Fibroblast of skin of right quadriceps (primary cell): ENCODE measurements at places on chromosomes 7 and 10.

DNA sequence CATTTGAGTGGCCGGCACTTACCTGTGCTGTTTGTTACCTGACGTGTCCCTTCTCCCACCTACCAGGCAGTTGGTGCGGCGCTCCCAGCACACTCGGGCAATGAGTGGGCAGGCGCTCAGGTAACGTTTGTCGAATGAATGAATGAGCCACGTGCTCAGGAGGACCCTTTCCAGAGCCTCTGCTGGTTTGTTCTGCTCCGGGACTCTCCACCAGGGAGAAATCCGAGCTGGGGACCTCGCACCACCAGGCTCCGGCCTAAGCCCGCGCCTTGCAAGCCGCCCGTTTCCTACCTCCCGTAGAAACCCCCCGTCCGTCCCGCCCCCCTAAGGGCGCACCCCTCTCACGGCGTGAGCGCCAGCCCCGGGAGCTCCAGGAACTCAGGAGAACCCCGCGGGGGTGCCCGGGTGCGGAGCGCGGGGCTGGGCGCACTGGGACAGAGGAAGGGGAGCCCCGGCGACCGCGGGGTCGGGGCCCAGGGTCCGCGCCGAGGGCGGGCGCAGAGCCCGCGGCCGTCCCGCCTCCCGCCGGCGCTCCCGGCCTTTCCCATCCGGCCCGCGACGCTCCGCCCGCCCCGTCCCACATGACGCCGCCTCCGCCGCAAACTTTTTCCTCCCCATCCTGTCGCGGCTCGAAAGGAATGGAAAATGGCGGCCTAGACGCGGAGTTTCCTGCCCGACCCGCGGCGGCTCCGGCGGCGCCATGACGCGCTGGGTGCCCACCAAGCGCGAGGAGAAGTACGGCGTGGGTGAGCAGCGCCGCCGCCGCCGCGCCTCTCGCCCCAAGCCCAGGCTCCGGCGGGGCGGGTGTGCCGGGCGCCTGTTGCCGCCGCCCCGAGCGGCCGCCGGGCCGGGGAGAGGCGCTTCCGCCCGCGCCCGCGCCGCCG is at the start of gene DOCK1:
Gene DOCK1 (plus strand): TSS at position 611 of the 884 bp plus-strand sequence. CDS start 90 bp downstream, at position 701.
- peak; percentile 79 for DNase-seq

- no peak for DNase-seq
Observed at GRCh38 chr10:82394122-82394521, 519.1 kb downstream of the NRG3 start.

DNA sequence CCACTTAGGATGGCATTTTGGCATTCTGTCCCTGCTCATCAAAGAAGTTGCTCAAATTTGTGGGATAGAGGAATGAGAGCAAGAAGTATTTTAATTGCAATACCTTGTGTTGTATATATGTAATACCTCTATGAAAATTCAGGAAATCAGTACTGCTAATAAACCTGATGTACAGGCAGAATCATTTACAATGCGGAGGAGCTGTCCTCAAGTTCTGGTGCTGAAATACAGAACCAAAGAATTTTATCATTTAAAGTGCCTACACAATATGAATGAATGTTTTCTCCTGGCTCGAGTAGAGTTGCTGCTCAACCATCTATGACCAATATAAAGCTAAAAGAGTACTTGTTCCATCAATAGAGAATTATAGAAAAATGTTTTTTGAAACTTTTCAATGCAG is 305.8 kb downstream of the PLXNA4 start:
- DNase-seq, result peak; percentile 27

DNA sequence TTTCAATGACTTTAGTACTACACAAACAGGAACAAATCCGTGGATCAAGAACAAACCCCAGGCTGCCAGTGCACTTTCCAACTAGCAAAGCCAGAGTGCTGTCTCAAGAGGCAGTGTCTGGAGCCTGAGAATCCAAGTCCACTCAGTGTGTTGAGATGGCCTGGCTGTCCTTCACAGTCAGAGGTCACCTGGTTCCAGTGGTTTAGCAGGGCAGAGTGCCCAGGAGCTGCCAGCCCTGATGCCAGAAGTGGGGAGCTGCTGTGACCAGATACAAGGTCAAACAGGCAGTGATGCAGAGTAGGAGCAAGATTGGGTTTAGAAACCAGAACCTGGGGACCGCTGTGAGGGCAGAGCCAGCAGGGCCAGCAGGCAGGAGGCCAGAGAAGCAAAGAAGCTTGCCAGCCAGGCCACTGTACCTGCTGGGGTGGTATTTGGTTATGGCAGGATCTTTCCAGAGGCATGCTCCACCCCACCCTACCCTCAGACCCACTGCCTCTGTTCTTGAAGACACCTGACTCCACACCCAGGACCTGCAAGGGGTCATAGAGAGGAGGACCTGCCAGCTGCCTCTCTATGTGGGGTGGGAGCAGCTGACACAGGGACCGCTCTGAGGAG is 35.6 kb upstream of the C10orf90 start:
- DNase-seq, result no peak

DNA sequence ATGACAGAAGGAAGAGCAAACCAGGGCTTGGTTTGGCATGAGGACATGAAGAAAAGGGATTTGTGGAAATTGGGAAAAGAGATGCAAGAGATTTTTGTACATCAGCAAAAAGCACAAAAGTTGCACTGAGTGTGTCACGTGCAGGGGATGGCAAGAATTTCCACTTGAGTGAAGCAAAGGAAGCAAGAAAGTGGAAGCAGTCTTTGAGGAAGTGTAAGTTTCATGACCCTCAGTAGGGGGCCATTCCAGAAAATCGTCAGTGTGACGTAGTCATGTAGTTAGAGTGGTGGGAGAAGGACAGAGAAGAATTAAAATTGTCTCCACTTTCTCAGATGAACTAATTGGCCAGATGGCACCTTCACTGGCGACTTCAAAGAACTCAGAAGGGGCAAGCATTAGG is 123.3 kb upstream of the FZD1 start:
- no peak for DNase-seq

GRCh38 chr10:117677890-117678500 is 135.4 kb downstream of the EMX2 start:
- DNase-seq, result peak; percentile 59

DNA sequence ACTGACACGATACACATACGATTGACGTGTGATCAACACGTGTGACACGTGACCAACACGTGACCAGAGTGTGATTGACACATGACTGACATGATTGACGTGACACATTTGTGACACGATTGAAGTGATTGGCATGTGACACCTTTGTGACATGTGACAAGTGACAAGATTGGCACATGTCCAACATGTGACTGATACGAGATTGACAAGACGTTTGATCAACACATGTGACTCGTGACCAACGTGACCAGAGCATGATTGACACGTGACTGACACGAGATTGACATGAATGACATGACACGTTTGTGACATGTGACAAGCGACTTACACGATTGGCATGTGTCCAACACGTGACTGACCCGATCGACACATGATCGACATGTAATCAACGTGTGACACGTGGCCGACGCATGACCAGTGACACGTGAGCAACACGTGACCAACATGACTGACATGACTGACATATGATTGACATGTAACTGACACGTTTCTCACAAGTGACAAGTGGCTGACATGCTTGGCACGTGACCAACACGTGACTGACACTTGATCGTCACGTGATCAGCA is 22.0 kb downstream of the CRPPA start:
- DNase-seq, result no peak

DNA sequence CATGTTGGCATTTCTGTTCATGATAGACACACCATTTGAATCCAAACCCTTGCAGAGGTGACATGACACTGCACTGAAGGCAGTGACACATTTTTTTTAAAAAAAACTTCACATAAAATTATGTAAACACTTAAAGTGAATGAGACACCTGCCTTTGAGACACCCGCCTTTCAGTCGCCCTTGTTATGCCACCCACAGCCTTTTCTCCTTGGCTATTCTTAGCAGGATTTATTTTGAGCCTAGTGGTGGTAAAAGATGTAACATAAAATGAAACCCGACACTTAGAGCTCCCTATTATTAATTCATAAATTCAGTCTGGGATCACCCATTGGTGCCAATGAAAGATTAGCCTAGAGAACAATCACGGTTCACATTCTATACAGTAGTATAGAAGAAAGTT is 161.3 kb downstream of the DYNC1I1 start:
- DNase-seq, result no peak

- DNase-seq, result peak; percentile 63
Observed at GRCh38 chr7:130371046-130371445, 9.2 kb upstream of the CPA1 start.

DNA sequence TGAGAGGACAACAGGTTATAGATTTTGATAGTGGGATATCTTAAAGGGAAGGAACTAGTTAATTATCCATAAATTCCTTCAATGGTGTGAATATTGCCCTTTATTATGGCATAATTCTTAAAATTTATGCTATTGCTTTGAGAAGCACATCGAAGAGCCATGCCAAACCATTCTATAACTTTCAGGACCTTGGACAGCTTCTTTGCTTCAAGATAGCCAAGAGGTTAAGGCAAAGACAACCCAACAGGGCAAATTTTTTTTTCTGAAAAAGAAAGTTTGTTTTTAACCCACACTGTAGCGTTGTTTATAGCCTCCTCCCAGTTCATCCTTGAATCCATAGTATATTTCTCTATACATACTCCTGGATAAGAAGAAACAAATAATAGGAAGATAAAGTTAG is 103.2 kb downstream of the NRG3 start:
- DNase-seq, result no peak

DNA sequence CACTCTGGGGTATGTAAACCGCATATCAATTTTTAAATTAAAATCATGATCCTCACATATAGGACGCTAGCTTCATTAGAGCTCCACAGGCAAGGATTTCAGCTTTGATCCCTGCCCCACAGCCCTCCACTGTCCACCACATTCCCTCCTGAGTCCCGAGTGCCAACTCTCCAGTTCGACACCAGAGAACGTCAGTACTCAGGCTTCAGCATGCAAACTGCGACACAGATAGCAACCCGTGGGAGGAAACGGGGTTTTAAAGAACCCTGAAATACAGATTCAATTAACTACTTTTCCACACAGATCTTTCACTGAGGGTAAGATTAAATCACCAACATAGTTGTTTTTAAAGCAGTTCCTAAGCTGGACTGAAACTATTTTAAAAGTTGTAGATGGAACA is 26.1 kb downstream of the RAPGEF5 start:
- DNase-seq, result no peak

GRCh38 chr10:129861776-129862531 is 102.1 kb downstream of the EBF3 start:
- DNase-seq, result no peak

DNA sequence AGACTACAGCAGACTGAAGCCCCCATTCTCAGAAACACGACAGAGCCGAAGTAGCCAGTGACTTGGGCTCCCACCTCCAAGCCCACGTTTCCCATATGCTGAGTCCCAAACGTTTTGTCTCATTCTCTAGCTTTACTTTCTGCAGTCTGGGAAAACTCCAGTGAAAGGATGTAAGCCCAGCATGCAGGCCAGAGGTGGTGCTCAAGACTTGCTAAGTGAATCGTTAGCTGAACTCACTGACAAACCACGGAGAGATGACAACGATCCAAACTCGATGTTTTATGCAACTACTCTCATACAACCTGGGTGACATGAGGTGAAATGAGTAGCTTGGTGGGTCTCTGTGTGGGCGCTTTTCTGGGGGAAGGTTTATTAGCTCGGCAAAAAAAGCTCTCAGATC is 731.8 kb downstream of the SUGCT start:
- DNase-seq, result peak; percentile 18

DNA sequence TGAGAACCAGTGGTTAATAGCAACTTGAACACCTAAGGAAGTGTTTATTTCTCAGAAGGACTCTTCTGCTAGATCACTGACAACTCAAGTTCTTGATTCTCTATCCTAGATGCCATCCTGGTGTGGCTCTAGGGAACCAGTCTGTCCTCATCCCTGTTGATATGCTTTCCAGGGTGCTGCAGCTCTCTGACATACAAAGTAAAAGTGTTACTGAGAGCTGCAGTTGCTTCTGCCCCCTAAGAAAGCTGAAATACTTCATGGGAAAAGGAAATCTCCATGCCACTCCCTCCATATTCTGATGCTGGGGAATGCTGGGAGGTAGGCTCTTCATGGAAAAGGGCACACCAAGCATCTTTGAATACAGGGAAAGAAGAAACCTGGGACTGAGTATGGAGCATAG is 168.1 kb downstream of the KLF6 start:
- DNase-seq, result no peak

DNA sequence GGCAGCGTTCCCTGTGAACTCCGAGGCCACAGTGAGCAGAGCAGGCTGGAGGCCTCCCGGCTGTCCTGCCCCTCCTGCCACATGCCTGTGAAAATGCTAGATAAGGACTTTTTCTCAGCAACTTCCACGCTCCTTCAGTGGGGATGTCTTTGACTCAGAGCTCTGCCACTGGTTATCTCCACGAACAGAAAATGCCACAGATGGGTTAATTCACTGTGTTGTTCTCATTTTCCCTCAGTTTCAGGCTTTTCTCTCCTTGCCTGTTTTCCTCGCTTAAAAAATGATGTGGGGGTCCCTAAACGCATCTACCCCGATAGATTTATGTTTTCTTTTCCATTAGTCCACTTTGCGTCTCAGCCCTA is 51.3 kb downstream of the IKZF1 start:
- no peak for DNase-seq

DNA sequence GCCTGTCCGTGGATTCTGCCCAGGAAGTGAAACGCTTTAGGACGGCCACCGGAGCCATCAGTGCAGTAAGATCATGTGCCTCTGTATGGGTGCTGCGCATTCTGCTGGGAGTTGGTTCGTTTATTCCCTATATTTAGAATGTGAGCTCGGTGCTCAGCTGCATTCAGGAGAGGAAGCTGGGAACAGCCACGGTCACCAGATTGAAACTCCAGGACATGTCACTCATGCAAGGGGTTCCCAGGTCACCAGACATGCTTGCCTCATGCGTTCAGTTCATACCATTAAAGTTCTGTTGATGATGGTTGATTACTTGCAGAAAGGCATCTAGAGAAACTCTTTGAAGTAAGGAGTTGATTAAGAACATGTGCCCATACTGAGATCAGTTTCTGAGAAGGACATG is 78.1 kb downstream of the TRRAP start:
- peak; percentile 10 for DNase-seq

GRCh38 chr7:79084423-79084822 is 369.0 kb downstream of the MAGI2 start:
- DNase-seq, result no peak

GRCh38 chr10:127999297-128000129 is 92.6 kb downstream of the PTPRE start:
- DNase-seq, result no peak
